ENCODE measurements at places on chromosomes 5 and 9.

GRCh38 chr9:92664394-92665152 lies 5.4 kb downstream of the IPPK start:
- DNase-seq, result no peak

- DNase-seq, result peak; percentile 32
These were observed 184.8 kb downstream of the PBX3 start for GRCh38 chr9:125932012-125932411.

GRCh38 chr5:39231705-39232525 lies 12.6 kb upstream of the FYB1 start:
- DNase-seq, result no peak

- DNase-seq, result no peak
These were observed 118.6 kb downstream of the FGF18 start for GRCh38 chr5:171537923-171538537.

DNA sequence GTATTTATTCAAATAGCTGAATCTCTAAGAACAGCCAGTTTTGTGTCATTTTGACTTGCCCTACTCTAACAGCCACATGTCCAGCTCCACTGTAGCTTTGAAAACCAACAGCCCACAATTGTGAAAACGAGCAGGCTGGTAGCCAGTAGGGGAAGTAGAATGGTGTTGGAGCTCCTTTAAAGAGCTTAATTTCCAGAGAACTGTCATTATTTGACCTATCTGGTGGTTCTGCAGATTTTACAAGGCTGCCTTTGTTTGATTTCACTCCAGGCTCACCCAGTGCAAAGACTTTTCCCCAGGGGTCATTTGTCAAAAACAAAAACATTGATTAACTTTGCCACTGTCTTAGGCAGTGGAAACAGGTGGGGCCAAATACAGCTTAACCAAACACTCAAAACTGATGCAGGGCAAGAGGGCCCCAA lies 3.2 kb upstream of the PJA2 start:
- no peak for DNase-seq

DNA sequence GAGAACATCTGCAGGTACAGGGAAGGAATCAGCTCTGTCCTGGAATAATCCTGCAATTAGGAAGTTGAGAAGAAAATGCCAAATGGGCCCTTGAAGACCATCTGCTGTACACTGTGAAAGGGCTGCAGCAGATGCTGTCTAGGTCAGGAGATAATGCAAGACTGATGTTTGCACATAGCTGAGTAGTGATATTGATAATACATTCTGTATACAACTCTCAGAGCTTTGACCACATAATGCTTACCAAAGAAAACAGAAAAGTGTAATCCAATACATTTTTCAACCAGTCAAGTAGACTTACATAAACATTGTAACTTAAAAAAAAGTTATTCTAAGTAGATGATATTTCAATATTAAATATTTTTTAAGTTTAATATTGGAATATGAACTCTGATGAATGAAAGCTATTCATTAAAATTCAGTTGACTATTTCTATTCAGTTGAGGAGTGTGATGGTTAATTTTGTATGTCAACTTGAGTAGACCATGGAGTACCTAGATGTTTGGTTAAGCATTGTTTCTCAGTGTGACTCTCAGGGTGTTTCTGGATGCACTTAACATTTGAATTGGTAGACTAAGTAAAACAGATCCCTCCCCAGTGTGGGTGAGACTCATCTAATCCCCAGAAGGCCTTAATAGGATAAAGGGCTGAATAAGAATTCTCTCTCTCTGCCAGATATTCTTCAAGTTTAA lies 380.1 kb upstream of the PRR16 start:
- DNase-seq, result no peak

Measured in uterus (tissue), 4 donors.